Stimulated activated CD8-positive, alpha-beta memory T cell treated with anti-CD3 and anti-CD28 coated beads, Interleukin-7, amount 100 ng/mL, for 1 hour (primary cell): ENCODE measurements at places on chromosomes 7 and 10.

DNA sequence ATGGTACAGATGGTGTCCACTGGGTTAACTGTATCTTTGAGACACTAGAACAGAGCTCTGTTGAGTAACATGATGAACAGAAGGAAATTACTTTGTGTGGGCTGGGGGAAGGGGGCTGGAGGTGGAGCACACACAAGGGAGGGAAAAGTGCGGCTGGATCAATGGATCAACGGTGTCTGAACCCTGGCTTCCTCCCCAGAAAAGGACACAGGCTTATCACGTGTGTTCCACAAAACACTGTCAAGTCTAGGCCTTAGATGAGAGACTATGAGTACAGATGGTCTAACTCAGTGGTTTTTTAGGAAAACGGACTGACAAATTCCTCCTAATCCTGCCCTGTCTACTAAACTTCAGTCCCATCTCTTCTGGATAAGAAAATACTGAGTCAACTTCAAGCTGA, 27.8 kb downstream of the HSPB1 start:
- DNase-seq = no peak

DNA sequence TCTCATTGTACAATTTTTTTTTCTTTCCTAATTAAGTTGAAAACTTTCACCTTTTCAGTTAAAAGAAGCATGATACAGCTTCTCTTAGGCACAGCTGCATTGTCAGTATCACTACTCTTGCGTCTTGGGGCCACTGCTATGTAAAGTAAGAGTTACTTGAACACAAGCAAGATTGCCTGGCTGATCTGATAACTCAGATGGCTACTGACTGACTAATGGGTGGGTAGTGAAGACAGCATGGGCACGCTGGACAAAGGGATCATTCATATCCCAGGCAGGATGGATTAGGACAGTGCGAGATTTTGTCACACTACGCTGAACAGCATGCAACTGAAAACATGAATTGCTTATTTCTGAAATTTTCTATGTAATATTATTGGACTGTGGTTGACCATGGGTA, 11.6 kb upstream of the ADAMTS14 start:
- DNase-seq = no peak

DNA sequence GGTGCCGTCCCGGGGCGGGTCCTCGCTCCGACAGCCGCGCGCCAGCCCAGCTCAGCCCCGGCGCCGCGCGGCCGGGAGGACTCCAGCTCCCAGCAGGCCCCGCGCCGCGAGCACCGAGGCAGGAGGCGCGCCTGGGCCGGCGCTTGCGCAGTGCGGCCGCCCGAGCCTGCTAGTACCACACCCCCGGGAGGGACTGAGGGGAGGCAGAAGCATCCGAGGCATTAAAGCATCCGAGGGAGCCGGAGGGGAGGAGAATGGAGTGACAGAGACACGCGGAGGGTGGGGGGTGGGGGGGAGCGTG, at the start of gene GRK5:
TSS of gene GRK5 (plus strand) at position 206 of the 301 bp plus-strand sequence. CDS start 347 bp downstream, outside the sequence.
- DNase-seq = peak; percentile 85

DNA sequence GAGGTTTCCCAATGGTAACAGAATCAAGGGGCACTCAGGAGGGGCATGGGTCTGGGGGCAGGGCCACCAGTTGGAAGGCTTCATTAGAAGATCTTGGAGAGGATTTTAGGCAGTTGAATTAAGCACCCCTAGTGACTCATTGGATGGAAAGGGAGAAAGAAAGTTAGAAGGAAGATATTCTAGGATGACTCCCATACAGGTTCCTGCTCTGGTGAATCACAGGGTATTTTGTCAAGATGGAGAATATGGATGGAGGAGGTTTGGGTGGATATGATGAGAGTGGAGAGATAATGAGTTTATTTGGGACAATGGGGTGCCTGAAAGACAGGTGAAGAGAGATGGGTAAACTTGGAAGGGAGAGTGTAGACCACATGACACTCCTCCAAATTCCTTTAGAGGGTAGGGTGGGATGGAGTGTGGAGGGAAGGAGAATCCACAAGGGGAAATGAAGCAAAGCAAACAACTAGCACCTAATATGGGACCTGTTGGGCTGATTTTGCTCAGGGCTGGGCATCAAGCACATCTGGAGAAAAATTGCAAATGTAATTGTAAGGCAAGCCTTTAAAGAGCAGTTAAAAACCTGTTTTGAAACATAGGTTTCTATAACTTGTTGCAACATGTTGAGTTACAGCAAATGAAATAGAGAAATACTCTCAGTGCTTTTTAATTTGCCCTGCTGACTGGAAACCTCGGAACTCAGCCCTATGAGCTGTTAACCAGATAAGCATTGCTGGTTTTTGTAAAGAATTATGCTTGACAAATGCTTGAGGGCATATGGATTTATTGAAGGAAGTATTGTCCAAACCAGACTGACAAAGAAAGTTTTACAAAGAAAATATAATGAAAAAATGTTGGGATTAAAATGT, 2.9 kb upstream of the ENTPD7 start:
- DNase-seq = no peak

- DNase-seq = peak; percentile 29
Observed at GRCh38 chr7:135980665-135981180, 3.6 kb upstream of the MTPN start.

DNA sequence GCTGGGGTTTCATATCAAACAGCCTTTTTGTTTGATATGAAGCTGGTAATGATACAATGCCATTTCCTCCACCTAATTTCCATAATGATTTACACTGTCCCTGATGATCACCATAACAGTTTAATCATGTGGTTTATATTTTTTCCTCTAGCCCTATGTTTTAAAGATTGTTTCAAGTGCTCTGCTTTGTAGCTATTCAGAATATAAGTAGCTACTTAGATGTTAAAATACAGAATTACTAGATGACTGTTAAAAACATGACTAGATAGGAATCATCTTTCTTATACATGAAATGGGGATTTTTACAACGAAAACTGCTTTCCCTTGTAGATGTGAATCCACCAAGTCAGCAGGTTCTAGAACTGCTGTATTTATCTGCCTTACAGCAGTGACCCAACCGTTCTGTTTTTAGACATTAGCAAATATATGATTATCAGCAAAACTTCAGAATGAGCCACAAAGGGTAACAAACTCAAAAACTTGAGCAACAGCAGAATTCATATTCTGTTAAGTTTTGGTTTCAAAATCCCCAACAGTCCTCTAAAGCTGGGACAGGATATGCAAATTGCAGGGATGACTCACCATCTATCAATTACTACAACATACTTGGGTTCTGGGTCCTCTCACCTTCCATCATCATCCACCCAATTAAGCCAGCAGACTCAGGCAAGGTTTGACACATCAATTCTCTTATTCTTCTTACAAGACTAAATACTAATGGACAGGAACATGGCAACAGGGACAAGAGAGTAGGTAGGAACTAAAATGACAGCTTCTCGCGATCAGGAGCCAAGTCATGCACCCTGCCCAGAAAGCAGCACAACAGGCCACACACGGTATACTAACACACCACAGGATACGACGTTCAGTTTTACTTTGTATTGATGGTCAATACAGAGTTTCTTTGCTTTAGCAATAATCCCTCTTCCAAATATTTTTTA, 83.9 kb downstream of the PIP4K2A start:
- DNase-seq = no peak

DNA sequence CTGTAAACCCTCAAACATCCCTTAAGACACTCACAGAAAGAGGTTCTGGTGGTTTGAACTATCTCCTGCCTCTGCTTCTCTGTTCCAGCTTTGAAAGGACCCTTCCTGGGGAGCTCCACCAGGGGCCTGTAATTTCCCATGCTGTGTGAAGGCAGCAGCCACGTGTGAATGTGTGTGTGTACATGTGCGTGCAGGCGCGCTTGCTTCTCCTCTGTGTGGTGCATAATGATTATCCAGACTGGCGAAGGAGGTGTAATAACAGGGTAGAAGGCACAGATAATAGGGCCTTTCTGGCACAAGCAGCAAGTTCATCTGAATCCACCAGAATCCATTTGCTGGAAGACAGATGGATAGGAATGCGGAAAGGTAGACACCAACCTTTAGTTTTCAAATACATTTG, 466.5 kb downstream of the GRID1 start:
- no peak for DNase-seq

GRCh38 chr7:49089717-49090116, 165.4 kb downstream of the CDC14C start:
- DNase-seq = no peak

GRCh38 chr10:78066728-78067430, 33.2 kb downstream of the RPS24 start:
- DNase-seq = no peak

DNA sequence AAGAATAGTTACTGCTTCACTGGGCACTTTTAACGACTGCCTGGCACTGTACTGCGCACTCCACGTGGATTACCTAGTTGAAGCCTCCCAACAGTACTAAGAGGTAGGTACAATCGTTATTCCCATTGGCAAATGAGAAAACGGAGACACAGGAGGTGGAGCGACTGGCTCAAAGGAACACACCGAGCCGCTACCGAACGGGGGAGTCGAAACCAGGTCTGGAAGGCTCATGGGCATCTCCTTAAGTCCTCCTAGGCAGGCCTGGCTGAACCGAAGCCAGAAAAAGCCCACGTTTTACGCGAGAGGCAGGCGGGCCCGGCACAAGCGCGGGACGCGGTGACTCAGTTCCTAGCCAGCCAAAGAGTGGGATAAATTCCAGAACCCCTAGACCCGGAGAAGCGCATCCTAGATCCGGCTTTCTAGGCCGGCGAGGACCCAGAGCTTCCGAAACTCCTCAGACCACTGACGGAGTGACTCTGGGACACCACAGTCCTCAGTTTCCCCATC, 472 bp downstream of the PDAP1 start:
- DNase-seq = no peak

- DNase-seq = no peak
Observed at GRCh38 chr7:108178398-108178797, 48.2 kb upstream of the LAMB4 start.

- DNase-seq = no peak
Observed at GRCh38 chr10:71486484-71487114, 89.9 kb downstream of the CDH23 start.

DNA sequence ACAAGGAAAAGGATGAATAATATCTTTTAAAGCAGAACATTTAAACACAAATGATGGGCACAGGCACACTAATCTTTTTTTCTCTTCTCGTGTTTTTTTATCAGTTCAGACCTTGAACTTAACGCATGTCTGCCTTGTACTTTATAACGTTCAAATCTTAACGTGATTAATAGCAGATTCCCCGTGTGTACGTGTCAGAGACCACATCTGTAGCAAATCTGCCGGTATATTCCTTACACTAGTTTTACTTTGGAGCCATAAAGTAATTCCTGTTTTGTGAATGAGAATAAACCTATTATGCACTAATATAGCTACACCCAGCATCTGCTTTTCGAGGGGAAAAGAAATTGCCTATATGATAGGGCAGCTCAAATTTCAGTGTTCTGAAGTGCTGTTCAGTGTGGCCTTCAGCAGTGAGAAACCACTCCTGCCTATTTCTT, 166.0 kb upstream of the TCF7L2 start:
- no peak for DNase-seq

- DNase-seq = no peak
Observed at GRCh38 chr10:59281861-59282260, 80.5 kb downstream of the FAM13C start.

GRCh38 chr7:147298611-147299043, 1182.0 kb downstream of the CNTNAP2 start:
- no peak for DNase-seq

DNA sequence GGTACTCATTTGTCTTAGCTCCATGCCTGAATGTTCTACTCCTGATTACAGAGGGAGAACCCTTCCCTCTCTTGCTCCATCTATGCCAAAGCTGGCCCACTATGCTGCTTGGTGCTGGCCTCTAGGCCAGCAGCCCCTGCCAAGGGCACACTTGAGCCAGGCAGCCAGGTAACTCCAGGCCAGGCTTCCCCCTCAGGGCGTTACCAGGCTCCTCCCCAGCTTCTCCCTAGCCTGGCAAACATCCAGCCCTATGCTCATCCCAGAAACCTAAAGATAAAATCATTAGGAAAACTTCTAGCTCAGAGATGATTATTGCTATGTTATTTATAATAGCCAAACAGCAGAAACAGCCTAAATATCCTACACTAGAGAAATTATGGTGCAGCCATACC, 103.7 kb downstream of the KCNMA1 start:
- DNase-seq = no peak

GRCh38 chr10:51066231-51066630, 8.1 kb upstream of the PRKG1 start:
- no peak for DNase-seq

DNA sequence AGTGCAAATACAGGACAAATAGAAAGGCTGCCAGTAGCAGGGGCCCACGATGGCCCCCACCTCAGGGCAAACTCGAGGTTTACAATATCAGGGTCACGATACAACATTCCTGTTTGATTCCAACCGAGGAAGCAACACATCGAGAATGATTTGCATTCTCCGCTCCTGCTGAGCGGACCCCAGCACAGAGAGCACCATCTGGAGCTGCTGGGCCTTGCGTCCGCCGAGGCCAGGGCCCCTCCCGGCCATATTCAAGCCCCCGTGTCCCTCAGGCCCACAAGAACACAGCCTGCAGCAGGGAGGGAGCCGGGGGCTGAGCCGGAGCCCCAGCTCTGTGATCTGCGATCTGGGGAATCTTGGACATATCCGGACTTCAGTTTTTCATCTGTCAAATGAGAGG, 84.3 kb downstream of the PRKAG2 start:
- DNase-seq = no peak

- no peak for DNase-seq
Observed at GRCh38 chr7:158186864-158187693, 400.5 kb downstream of the PTPRN2 start.

DNA sequence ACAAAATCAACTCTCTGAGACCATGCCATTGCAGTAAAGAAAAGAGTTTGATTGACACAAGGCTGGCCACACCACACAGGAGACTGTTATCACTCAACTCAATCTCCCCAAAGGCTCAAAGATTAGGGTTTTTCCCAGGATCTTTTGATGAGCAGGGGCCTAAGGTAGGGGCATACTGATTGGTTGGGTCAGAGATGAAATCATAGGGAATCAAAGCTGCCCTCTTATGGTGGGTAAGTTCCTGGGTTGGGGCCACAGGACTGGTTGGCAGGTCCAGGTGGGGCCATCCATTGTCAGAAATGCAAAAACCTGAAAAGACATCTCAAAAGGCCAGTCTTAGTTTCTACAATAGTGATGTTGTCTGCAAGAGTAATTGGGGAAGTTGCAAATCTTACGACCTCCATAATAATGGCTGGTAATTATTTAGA, 91.6 kb downstream of the AKR1D1 start:
- DNase-seq = no peak

- no peak for DNase-seq
Observed at GRCh38 chr10:75866731-75867130, 435.3 kb downstream of the LRMDA start.

- no peak for DNase-seq
Observed at GRCh38 chr7:102073931-102074880, 212.5 kb upstream of the SH2B2 start.

DNA sequence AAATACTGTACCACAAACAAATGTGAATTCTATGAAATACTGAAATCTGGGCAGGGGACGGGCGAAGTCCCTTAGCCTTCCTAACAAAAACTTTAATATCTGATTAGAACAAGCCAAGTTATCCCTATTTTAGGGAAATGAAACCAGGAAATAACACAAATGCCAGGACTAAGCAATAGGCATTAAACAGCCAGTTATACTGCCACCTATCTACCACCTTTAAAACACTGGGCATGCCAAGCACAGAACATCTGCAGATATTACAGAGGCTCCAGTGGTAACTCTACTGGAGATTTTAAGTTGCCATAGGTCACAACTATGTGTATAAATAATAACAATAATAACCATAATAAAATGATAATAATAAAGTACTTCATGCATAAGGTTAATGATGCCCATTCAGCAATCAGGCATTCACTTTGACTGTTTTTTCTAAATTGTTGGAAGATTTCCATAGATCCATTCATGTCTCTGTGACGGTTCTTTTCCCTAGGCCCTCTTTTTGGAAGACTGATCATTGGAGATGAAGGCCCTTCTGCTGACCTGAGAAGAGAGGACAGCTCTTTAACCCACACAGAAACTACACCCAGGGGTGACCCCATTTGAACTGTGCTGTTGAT, 195.7 kb downstream of the CACNA2D1 start:
- DNase-seq = no peak
